ENCODE measurements at places on chromosomes 2 and 18.
A peak's percentile ranks its signal among the peaks of the same experiment; 100 is the strongest.

DNA sequence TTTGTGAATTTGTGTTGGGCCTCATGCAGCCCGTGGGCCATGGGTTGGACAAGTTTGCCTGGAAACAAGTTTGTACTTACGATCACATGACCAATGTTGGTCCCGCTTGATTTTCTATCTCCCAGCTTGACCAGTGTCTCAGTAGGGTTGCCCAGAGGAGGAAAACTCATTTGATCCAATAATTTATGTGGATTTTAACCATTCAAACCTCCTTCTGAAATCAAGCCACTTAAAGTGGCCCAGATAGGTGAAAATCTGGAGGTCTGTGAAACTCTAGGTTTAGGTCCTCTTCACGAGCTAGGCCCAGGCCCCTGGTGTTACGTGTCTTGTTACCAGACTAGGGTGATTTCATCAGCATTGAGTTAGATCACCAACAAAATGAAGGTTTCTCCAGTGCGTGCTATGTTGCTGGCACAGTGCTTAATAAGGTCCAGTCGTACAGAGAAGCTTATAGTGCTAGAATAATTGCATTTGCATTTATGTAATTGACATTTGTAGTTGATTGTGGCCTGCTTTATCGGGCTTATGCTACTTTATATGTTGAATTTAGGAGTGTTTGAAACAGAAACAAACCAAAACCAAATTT lies 4.4 kb downstream of the ACTR2 start:
- no peak for DNase-seq

DNA sequence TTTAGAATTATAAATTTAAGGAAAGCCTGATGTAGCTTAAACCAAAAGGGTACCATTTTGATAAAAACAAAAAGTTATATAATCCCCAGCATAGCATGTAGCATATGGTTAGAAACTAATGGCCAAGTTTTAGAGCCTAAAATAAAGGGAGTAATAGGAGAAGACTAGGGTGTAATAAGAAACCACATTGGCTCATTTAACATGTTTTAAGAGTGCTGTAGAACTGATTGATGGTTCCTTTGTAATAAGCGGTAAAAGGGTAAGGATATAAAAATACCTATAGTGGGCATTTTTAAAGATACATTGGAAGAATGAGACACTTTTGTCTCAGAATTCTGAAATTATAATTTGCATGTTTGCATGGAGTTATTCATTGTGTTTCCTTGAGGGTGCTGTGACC lies 1.9 kb downstream of the PSMA8 start:
- DNase-seq, result no peak

GRCh38 chr2:66239655-66240054 lies 195.3 kb upstream of the MEIS1 start:
- DNase-seq, result no peak

DNA sequence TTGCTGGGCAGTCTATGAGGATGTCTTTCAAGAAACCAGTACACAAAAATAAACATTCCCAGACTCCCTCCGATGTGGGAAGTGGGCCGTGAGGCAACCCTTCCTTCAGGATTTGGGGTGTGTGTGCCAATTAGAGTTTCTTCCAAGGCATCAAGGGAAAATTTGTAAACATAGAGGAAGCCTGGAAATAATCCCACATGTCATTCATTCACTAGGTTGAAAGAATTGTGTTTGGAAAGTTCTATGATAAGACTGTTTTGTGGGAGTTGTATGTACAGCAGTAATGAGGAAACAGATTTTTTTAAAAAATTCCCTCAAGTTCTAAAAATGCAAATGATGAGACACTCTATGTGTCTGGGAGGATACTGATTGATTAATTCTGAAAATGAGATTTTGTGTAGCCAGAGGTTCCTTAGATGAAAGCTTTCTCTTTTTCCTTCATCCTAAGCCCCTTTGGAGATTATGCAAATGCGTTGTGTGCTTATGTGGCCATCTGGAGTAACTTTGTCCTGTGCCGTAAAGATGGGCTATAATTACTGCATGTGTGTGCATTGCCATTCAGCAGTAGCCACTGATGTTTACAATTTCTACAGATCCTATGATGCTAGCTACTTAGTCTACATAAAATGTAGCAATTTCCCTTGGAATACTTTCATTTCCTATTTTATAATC lies 107.8 kb upstream of the TPO start:
- no peak for DNase-seq

DNA sequence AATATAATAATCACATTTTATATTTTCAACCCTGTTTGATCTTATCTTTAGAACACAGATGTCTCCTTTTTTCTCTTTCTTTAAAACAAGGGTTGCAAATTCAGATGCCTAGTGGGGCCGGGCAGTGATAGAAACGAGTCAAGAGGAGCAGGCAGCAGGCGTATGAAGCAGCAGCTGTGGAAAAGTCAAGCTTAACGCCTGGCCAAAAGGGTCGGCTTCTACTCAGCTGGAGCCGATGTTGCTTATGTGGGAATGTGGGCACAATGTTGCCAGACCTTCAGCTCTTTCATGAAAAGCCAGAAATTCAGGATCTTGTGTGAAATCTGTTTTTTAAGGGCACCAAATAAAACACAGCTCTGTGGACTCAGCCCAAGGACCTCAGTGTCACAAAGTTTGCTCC lies 642.7 kb downstream of the ARHGAP15 start:
- DNase-seq, result no peak

- no peak for DNase-seq
Observed at GRCh38 chr2:3667151-3667631, 9.2 kb downstream of the ALLC start.

DNA sequence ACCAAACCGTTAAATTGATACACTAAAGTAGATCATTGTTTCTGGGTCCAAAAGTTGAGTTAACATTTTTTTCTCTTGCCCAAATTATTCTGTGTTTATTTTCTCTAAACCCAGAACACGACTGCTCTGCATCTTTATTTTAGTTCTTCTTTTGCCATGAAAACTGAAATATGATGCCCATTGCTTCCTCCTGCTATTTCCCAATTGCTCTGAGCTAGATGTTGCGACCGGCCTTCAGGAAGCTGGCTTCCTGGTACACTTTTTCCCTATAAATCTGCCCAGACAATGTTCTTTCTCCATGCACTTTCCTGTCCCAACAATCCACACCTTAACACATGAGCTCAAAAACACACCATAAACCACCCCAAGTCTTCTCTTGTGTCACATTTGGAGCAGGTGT lies 501.4 kb downstream of the FBXO15 start:
- no peak for DNase-seq

GRCh38 chr2:144240656-144241339 lies 279.1 kb downstream of the ZEB2 start:
- no peak for DNase-seq

DNA sequence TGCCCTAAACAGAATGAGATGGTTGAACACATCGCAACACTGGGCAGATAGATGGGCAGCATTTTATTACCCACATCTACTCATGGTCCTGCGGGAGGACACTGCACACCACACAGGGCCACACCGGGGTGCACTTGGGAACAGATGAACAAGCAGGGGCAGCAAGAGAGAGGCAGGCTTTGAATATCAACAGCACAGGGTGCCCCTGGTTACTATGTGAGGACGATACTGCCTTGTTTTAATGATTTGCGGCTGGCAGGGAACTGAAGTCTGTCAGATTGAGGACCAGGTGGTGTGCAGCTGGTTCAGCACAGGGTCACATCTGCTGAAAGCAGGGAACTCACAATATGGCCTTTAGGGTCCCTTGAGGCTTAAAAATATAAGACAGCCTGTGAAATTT lies 195.7 kb downstream of the PIEZO2 start:
- no peak for DNase-seq

GRCh38 chr18:54918060-54918459 lies 41.2 kb downstream of the CCDC68 start:
- DNase-seq, result no peak

DNA sequence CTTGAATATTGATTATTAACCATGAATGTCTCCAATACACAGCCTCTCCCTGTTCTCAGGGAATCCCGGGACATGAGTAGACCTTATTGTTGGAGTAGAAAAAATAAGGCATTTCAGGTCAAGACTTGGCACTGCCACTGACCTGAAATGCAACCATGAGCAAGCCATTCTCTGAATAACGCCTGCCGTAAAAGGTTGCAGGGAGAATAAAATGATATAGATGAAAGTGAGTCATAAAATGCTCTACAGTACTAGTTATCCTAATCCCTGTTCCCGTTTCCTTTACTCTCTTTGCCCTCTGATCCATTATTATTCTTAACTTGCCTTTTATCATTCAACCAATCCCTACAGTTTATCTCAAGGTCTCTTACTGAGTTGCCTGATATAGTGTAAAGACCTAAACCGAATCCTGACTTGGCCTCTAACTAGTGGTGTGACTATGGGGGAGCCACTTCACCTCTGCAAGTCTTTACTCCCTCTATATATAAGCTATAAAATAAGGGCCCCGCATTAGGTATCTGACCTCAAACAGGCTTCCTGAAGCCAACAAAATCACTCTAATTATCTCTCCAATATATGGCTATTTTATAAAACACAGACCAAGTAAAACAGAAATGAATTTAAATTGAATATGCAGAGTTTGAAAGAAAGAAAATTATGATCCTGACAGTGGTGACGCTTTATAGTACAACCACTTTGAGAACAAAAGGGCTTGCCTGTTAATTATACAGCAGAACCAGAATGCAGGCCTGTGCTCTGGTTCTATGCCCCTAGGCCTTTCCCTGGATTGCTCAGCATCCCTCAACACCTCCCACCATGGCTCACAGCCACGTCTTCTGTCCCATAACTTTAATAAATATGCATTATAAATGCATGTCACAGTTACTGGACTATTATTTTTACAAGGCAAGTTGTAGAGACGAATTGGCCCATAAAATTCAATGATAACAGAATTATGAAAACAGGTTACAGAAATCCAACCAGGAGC lies 183.1 kb downstream of the STK39 start:
- DNase-seq, result no peak

DNA sequence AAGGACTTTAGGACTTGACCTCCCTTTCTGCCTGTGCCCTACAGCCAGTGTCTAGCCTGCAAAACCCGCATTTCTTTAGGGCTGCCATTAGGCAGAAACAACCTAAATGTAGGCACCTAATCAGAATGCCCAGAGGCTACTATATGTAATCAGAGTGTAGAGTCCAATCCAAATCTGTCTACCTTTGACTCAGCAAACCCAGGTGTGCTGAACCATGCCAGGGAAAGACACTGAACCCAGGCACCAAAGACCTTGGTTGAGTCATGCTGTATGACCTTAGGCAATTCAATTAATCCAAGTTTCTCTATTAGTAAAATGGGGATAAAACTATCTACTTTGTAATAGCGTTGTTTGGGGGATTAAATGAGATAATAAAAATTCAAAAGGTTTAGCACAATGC lies 20.7 kb downstream of the CAPN14 start:
- DNase-seq, result no peak

- DNase-seq, result no peak
Observed at GRCh38 chr2:53265544-53266299, 501.9 kb upstream of the CHAC2 start.

GRCh38 chr18:36527051-36527450 lies 229.5 kb downstream of the FHOD3 start:
- DNase-seq, result no peak

- peak; percentile 6 for DNase-seq
Observed at GRCh38 chr2:109384308-109385271, 229.2 kb downstream of the SEPTIN10 start.

GRCh38 chr2:77310416-77310815 lies 211.8 kb downstream of the LRRTM4 start:
- no peak for DNase-seq

GRCh38 chr2:103265521-103265920 lies 503.7 kb downstream of the TMEM182 start:
- DNase-seq, result no peak
